ENCODE measurements at places on chromosomes 7 and 10.

GRCh38 chr10:129548600-129548999 is 81.6 kb downstream of the MGMT start:
- DNase-seq = no peak

DNA sequence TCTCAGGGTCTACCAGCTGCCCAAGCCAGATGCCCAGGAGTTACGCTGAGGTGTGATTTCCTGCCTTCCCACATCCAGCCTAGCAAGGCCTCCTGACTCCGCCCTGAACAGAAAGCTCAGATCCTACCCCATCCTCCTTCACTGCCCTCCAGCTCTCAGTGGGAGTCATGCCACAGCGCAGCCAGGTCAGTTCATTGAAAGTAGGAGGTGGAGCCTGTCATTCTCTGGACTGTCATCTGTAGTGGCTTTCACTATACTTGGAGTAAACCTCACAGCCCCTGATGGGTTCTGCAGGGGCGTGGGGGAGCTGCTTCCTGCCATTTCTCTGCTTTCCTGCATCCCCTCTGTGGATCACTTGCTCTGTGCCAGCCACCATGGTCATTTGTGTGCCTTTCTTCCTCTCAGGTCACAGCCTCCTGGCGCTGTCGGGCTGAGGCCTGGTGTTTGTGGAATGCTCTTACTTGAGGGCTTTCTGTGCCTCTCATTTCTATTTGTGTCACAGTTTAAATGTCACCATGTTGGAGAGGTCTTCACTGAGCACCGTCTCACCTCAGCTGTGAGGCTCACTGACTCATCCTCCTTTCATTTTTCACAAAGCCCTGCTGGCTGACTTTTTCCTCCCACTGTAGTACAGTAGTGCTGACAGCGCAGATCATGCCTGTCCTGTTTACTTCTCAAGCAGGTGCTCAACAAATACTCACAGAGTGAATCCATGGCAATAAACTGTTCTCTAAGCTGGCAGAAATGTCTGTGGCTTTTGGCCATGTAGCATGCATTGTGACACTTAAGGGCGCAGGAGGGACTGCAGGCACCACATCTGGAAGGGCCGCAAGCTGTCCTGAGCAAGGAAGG is 61.0 kb upstream of the TMEM248 start:
- DNase-seq = no peak

DNA sequence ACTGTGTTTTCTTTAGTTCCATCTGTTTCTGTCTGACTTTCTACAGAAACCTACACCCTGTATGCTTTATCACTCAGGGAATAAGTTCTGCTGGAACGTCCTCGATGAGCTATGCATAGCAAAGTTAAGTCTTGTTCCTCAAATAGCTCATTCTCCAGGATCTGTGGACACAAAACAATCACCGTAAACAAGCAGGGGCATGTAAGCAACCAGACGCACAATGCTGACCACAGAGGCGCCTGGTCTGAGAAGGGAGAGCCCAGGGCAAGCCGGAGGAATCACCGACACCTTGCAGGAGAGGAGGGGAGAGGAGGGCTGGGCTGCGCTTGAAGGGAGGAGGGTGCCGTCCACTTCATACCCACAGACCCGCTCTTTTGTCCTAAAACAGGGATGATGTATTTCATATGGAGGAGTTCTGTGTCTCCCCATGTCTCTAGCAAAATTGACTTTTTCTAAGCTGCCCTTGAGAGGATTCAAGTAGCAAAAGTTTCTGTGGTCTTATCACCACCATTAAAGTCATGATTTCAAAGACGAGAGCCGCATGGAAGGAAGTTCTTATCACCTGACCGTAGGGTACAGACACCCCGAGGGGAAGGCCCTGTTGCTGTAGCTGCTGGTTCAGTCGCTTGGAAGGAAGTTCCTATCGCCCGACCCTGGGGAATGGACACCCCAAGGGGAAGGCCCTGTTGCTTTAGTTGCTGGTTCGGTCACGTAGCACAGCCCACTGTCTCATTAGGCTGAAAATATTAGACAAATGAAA is 14.3 kb downstream of the CALML3 start:
- no peak for DNase-seq

DNA sequence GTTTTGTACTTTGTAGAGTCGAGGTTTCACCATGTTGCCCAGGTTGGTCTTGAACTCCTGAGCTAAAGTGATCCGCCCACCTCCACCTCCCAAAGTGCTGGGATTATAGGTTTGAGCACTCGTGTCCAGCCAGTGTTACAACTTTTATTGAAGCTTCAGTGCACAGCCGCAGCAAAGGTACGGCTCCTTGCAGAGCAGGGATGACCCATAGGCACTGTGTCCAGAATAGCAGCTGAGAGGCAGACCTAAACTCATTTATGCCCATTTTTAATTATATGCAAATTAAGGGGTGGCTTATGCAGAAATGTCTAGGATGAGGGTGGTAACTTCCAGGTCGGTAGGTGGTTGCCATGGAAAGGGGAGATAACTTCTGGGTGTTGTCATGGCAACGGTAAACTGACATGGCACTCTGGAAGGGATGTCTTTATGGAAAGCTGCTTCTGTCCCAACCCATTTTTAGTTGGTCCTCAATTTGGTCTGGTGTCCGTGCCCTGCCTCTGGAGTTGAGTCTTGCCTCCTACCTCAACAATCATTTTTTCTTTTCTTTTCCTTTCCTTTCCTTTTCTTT is 22.7 kb downstream of the NYAP1 start:
- no peak for DNase-seq

GRCh38 chr7:70704831-70705346 is 427.1 kb upstream of the GALNT17 start:
- DNase-seq = no peak
